ENCODE measurements at places on chromosomes 4 and X.

- DNase-seq = no peak
Observed at GRCh38 chr4:26404743-26405206, 84.0 kb downstream of the RBPJ start.

DNA sequence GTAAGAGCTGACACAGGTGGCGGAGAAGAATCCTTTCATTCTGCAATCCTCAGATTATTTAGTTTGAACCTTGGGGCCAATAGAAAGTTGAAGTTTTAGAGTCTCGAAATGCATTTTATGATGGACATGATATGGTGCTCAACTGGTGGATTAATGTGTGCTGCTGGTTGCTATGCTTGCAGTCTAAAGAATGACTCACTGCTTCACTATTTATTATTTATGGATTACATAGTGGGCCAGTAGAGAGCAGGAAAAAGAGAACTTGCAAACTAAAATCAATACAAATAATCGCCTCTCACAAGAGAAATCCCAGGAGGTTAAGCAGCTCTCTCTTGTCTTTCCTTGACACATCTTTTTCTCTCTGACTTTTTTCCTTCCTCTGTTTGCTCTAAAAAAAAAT lies 2326.8 kb upstream of the AGA start:
- DNase-seq = no peak

- no peak for DNase-seq
Observed at GRCh38 chr4:139769364-139769763, 103.7 kb downstream of the MGST2 start.

GRCh38 chr4:146349306-146349705 lies 135.0 kb downstream of the REELD1 start:
- no peak for DNase-seq

DNA sequence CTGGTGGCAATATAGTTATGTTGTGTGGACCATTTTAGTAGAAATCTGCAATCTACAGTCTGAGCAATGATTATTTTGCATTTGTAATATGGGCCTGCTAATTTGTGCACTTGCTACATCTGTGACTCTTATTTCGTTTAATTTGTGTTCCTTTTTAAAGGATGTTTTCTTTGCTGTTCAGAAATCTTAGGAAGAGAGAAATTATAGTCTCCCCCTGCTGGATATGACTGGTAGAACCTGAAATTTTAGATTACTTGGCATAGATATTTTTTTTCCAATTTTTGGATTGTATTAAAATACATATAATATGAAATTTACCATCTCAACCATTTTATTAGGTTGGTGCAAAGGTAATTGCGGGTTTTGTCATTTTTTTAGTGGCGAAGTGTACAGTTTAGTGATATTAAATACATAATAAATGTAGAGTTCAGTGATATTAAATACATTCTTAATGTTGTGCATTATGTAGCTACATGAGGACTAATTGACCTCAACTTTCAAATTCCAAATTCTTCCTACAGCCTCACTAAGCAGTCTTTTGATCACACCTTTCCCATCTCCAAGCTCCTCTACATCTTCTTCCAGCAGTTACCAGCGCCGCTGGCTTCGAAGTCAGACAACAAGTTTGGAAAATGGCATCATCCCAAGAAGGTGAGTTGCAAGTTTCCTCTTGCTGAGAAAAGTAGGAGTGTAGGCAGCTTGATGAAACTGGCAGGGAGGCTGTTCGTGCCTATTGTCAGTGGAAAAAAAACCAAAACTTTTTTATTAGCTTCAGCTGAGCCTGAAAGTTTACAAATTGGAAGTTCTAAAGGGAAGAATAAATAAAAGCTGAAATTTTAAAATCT lies 82.2 kb downstream of the FNIP2 start:
- peak; percentile 50 for DNase-seq

- DNase-seq = no peak
Observed at GRCh38 chrX:115895678-115896329, 274.7 kb upstream of the AGTR2 start.

- DNase-seq = no peak
Observed at GRCh38 chr4:145779319-145779801, 99.4 kb downstream of the C4orf51 start.
